Central memory CD8-positive, alpha-beta T cell (primary cell): ENCODE measurements at places on chromosomes 3 and 15.
A peak's percentile ranks its signal among the peaks of the same experiment; 100 is the strongest.

- no peak for DNase-seq
Observed at GRCh38 chr3:48397767-48398681, 26.0 kb downstream of the FBXW12 start.

DNA sequence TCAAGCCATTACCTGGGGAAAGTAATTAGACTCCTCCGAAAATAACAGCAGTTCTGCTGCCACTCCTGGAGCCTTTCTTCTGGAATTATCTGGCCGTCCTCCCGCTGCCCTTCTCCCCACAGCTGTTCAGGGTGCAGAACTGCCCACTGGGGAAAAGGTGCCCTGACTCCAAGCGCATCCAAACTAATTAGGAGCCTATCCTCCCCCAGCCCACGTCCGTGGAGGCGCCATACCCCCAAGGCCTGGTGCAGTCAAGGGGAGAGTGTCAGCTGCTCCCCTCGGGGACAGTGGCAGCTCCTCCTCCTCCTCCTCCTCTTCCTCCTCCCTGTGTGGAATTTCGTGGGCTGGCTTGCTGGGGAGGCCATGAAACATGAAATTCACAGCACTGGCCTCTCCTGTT lies 177.2 kb downstream of the XXYLT1 start:
- DNase-seq: no peak

DNA sequence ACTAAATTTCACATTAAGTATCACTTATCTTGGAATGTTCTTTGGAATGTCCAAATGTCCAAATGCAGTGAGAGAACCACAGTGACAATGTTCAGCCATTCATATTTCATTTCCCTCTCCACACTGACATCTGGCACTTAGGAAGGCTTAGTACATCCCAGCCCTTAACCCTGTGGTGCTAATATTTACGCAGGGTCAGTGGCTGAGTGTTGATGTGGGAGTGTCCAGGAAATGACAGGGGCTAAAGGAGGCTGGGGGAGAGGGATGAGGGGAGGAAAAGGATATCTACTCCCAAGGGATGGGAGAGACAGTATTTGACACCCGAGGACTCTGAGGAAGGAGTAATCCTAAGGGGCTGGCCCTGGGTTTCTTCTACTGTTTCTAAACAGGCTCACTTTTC lies 14.1 kb upstream of the CCR4 start:
- no peak for DNase-seq

DNA sequence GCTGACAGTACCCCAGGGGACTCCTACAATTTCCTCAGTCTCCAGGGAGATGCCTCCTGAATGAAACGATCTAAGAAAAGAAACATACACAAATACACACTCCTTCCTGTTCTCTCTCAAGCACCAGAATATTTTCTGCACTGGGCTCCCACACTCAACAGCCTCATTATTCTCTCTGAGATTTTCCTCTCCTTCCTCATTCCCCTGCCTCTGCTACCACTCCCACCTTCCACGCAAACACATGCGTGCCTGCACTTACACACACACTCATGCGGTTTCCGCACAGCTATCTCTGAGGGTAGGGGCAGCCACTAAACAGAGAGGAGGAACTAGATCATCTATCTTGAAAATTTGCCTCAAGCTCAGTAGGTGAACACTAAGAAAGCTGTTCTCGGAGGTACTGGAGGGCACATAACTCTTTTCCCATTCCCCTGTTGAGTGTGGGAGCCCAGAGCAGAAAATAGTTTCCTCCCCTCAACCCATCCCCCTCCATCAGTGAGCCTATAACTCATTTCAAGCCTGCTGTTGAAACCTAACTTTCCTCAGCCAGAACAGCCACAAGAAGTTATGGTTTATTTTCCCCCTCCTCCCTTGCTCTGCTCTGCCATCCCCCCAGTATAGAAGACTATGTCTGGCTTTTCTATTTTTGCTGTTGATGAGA lies 30.5 kb upstream of the TIPARP start:
- DNase-seq: no peak

- no peak for DNase-seq
Observed at GRCh38 chr3:184160456-184160855, 5.3 kb downstream of the DVL3 start.

- DNase-seq: no peak
Observed at GRCh38 chr15:94080416-94080815, 150.9 kb upstream of the MCTP2 start.

GRCh38 chr15:67997996-67998395 lies 56.1 kb upstream of the PIAS1 start:
- no peak for DNase-seq

DNA sequence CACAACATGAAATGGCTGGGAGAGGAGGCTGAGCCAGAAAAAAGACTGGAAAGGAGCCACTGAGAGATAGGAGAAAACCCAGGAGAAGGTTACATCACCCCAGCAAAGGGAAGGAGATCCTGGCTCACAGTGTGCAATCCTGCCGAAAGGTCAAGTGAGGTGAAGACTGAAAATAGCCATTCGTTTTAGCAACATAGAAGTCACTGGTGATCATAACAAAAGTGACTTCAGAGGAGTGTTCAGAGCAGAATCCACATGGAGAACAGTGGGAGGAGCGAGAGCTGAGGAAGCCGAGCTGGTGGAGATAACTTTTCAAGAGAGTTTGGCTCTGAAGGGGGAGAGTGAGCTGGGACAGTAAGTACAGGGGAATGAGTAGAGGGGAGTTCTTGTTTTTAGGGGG lies 5.4 kb upstream of the HEG1 start:
- DNase-seq: no peak

GRCh38 chr15:85499371-85499887 lies 119.0 kb downstream of the AKAP13 start:
- no peak for DNase-seq

- no peak for DNase-seq
Observed at GRCh38 chr15:52524223-52525136, 4.2 kb downstream of the MYO5A start.

GRCh38 chr15:58471348-58471747 lies 39.6 kb downstream of the LIPC start:
- no peak for DNase-seq

GRCh38 chr3:63967675-63968611 lies 55.4 kb downstream of the PSMD6 start:
- peak; percentile 42 for DNase-seq

GRCh38 chr3:114452256-114452655 lies 158.4 kb downstream of the TIGIT start:
- DNase-seq: no peak

DNA sequence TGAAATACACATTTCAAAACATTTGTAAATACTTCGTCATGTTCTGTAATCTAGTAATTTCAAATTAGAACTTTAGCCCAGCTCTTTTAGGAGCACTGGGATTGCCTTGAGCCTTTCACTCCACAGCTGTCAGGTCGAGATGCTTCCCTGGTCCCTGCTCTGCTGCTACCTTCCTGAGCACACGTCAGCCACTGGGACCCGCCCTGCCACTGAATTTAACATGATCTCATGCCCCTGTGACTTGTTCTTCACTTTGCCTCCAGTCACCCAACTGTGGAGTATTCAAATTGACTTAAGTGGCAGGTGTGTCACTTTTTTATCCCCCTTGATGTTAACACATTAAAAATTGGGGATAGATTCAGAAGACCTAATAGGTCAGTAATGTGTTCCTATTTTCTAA lies 3.3 kb downstream of the ARRDC4 start:
- no peak for DNase-seq

DNA sequence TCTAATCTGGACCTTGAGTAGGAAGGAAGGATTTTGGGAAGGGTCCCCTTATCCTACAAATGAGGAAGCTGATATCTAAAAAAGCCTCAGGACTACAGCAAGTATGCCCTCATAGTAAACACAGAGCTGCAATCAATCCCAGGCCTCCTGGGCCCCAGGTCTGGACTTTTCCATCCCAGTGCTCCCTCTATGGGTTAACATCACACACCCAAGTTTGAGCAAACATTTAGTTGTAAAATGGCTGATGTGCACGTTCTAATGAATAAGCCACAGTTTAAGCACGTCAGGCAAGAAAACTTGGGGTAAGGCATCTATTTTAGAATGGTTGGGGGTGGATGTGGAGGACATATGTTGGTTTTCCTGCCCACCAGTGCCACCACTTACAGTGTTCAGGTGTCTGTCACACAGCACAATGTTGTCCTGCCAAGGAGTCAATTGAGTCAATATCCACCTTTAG lies 44.3 kb upstream of the UBE2E1 start:
- no peak for DNase-seq

GRCh38 chr3:98630416-98630815 lies 37.0 kb upstream of the CPOX start:
- DNase-seq: no peak

DNA sequence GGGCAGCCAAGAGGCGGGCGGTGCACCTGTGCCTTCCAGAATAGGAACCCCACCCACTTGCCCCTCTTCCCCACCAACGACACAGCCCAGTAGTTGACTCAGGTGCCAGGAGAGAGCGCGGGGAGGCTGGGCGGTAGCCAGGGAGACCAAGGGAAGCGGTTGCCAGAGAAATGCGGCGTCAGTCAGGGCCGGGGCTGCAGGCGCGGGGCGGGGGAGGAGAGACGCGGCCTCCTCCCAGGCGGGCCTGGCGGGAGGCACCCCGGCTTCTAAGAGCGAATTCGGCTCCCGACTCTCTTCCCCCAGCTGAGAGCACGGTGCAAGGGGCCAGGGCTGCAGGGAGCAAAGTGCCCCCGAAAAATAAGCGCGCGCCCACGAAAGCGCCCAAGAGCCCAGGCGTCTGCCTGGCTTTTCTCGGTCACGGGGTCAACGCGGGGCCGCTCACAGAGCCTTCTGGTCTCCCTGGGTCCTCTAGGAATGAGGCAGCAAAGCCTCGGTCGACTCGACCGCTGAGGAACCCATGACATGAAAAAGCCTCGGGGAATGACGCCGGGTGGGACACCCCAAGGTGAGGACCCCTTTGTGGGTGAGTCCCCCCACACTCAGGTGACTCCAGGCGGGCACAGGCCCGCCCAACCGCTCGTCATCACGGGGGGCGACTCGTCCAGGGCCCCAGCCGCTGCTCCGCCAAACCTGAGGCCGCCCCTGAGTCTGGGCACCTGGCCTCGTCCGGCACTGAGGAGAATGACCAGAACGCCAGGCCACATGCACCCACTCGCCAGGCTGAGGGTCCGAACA lies 716 bp downstream of the CPEB1 start:
- DNase-seq: no peak

GRCh38 chr3:66395635-66396034 lies 105.2 kb downstream of the LRIG1 start:
- no peak for DNase-seq

- no peak for DNase-seq
Observed at GRCh38 chr3:62406945-62407344, 33.6 kb upstream of the FEZF2 start.

GRCh38 chr3:127908202-127908601 lies 6.8 kb upstream of the KBTBD12 start:
- no peak for DNase-seq

GRCh38 chr3:160827516-160827915 lies 71.5 kb downstream of the PPM1L start:
- DNase-seq: no peak

DNA sequence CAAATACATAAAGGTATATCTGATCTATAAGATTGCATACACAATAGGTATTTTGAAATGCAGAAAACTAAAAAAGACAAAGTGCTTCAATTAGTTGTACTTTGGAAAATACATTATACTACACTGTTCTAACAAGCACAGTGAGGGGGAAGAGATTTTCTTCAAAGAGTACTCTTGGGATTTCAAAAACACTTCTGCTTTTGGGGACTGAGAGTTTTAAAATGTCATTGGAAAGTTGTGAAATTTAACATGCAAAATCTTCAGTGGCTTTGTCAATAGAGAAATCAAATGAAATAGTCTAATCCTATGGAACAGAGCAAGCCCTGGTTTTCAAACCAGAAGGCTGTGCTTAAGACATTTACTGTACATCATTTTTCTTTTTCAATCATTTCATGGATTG lies 322.2 kb upstream of the SEMA6D start:
- no peak for DNase-seq

DNA sequence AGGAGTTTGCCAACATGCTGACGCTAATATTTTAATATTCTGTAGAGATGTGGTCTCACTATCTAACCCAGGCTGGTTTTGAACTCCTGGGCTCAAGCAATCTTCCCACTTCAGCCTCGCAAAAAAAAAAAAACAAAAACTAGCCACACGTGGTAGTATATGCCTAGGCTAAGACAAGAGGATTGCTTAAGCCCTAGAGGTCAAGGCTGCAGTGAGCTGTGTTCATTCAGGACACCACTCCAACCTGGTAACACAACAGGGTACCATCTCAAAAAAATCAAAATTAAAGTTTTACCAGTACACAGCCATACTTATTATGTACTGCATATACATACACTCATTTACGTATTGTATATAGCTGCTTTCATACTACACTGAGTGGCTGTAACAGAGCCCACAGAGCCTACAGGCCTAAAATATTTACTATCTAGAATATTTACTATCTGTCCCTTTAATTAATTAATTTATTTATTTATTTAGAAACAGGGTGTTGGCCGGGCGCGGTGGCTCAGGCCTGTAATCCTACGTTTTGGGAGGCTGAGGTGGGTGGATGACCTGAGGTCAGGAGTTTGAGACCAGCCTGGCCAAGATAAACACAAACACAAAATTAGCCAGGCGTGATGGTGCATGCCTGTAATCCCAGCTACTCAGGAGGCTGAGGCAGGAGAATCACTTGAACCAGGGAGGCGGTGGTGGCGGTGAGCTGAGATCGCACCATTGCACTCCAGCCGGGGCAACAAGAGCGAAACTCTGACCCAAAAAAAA lies 23.2 kb downstream of the SMARCC1 start:
- no peak for DNase-seq

DNA sequence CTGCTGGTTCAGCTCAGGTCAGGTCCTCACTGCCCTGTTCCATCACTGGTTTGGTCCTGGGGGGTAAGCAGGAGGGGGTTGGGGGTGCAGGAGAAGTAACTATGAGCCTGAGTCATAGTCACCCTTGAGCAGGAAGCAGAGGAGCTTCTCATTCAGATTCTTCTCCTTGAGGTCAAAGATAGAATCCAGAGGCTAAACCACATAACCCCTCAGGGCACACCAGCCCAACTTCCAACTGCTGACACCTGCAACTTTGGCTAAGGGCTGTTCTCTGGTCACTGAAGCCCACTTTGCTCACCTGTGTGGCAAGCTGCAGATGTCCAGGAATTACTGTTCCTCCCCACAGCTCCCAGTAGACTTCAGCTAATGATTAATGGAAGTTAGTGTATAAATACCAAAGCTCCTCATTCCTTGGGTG lies 48.8 kb upstream of the LRRFIP2 start:
- DNase-seq: no peak
